ENCODE measurements at places on chromosomes 1 and 21.

DNA sequence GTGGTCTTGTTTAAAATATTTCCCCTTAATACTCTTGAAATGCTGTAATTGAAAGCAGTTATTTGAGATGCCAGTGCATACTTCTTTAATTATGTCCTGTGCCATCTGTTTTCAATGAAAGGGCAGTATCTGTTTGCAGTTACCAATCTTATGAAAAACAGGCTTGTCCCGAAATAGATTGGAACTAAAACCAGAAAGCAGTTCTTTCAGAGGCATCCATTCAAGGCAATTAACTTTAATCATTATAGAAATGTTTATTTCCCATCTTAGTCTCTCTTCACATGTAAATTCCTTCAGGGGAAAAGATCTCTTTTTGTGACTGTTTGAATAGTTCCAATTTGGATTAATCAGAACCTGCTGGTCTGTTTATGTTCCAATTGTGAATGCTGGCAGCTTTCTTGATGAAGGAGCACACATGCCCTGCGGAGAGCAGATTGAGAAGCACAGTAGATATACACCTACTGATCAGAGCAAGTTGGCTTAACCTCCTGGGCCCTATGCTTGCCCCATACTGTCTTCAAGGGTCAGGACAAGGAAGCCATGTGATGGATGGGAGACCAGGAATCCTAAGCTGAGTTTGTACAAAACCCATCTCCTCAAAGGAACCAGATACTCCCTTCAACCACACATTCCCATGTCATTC, 41.6 kb upstream of the MROH9 start:
- DNase-seq, result no peak

- no peak for DNase-seq
These were observed 36.7 kb downstream of the ATP2B4 start for GRCh38 chr1:203663294-203663693.

DNA sequence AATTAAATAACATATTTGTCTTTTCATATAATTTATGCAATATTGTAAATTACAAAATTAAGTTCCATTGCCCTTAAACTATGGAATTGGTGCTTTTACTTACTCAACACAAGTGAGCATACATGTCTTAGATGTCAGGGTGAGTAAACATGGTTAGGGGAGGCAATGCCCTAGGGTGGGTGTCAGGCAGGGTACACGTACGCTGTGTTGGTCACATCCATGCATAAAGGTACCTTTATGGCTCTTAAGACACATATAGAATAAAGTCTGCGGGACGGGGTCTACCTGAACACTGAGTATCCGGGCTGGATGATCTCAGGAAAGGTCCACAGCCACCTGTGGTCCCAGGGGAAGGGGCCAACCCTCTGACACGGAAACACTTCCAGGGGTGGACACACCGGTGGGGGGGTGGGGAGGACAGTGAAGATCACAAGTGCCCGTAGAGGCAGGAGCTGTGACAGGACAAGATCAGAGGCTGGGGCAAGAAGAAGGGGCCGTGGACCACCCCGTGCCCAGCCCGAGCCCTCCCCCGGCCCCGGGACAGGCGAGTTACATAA, 720 bp downstream of the LIN9 start:
- peak; percentile 12 for DNase-seq

DNA sequence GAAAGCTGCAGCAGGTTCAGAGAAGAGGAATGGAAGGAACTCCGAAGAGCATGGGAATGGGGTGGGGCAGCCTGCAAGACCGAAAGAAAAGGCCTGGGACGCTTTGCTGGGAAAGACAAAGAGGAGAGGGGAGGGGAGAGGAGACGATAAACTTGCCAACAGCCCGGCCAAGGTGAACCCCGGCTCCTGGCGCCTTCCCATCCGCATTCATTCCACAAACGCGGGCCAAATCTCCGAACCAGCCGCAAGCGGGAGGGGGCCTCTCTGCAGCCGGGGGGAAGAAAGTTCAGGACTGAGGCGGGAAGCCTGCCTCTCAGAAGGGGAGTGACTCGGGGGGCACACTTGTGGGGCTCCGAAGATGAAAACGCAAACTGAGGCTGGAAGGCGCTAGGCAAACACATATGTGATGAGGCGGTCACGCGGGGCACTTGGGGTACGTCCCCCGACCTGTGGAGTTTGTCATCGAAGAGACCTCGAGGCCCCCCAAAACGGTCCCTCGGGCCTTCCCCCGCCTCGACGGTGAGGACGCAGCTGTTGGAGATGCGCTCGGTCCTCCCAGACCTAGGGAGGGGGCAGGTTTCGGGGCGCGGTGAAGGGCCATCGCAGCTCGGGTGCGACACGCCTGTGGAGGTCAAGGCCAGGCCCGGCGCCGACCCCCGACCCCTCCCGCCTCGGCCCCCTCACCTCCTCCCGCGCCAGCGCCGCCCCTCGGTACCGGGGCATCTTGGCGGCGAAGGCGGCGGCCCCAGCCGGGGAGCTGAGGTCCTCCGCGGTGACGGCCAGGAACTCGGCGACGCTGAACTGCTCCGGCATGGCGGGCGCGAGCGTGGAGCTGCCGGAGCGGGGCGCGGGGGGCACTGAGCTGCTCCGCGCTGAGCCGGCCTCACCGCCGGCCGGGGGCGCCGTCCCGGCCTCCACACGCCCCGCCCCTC, at the start of gene ASAP3:
TSS of gene ASAP3 (minus strand) at position 859 of the 932 bp plus-strand sequence. CDS start at position 813, 46 bp downstream.
- DNase-seq, result peak; percentile 25

GRCh38 chr1:44740179-44740617, 561 bp downstream of the KIF2C start:
- DNase-seq, result no peak

DNA sequence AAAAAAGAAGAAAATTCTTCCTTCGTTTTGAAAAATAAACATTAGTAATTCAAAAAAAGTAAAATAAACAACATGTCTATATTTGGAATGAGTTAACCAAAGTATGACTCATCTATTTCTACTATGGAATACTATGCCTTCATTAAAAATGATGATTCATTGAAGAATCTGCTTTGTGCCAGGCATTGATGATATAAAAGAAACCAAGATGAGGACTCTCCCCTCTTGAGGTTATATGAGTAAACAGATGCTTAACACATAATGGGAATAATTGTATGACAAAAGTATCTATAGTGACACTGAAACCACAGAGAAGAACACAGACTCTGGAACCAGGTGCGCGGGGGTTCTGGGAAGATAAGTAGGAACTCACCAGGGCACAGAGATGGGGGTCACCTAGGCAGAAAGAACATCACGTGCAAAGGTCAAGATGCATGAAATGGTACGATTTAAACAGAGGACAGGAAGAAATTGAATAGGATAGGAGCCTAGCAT, 18.8 kb downstream of the ELF3 start:
- no peak for DNase-seq

DNA sequence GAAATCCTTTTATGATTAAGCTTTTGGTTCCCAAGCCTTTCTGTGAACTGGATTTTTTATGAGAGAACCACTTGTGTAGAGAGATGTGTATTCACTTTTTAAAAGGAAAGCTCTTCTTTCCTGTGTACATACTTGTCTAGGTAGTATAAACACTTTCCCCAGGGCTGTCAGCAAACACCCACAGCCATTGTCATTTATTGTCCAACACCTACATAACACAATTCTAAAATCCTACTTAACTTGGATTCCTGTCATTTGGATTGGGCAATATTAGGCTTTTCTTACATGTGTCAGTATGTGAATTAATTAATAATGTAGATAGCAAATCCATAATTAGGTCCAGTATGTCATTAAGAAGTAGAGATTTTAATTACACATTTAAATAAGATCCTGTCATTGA, 12.3 kb downstream of the DDX20 start:
- no peak for DNase-seq

- no peak for DNase-seq
These were observed 856.6 kb downstream of the PLA2G4A start for GRCh38 chr1:187685333-187685732.

DNA sequence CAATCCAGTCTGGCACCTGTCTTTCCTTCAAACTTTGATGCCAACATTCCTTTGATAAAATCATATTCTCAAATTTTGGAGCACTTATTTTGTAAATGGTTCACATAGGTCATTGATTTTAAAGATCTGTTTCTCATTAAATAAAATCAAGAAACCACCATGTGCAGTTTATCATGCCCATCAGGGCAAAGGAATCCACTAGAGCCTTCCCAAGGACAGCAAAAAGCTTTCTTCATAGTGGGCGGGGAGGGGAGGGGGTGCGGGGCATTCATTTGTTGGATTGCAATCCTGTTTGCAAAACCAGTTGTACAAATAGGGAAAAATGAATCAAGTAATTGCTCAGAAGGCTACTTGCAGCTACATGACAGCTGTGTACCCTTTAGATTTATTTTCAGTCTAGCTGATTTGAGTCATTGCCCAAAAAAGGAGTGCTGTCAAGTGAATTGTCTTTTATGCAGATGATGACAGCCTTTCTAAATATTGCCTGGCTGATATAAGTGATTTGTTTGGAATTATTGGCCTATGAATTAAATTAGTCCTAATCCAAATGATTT, 23.0 kb downstream of the LRRC8B start:
- DNase-seq, result no peak

DNA sequence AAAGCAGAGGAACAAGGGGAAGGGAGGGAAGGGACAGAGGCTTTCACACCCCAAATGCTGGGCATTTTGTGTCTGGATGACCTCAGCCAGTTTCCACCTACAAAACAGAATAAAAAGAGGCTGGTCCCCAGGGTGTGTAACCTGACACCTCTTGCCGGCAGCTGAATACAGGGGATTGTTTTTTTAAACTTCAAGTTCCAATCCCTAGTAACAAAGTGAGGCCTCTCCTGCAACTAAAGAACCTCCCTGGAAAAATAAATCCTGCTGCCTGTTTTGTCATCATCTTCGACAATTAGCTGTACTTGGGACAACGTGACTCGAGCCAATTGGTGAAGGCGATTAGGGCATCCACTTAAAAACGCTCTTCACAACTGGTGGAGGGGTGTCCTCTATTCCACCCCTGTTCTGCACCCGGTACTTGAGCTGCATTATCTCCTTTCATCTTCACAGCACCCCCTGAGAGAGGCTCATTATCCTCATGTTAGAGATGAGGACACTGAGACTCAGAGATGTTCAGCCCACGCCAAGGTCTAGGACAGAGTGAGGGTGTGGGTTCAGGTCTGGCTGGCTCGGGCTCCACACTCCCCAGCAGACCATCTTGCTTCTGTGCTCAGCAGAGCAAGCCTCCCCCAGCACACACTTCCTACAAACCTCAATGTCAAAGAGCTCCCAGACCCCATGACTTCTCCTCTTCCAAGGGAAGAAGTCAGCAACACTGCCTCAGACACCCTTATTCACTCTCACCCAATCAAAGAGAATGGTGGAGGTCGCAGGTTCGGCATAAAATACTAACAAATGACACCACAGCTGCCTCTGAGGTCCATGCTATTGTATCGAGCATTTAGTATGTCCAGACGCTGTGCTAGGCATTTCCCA, 15.2 kb downstream of the ITPKB start:
- no peak for DNase-seq

- no peak for DNase-seq
These were observed 584 bp upstream of the FGR start for GRCh38 chr1:27635396-27636142.

- peak; percentile 40 for DNase-seq
These were observed 148.6 kb downstream of the PPIAL4G start for GRCh38 chr1:148334339-148335130.

- DNase-seq, result no peak
These were observed 2.2 kb downstream of the IKBKE start for GRCh38 chr1:206472454-206472853.

- DNase-seq, result no peak
These were observed 154.1 kb downstream of the DAB1 start for GRCh38 chr1:57269630-57270225.

- DNase-seq, result no peak
These were observed 94.6 kb upstream of the AKT3 start for GRCh38 chr1:243944429-243945160.

- DNase-seq, result no peak
These were observed 58.6 kb downstream of the CACNA1E start for GRCh38 chr1:181541947-181542346.

DNA sequence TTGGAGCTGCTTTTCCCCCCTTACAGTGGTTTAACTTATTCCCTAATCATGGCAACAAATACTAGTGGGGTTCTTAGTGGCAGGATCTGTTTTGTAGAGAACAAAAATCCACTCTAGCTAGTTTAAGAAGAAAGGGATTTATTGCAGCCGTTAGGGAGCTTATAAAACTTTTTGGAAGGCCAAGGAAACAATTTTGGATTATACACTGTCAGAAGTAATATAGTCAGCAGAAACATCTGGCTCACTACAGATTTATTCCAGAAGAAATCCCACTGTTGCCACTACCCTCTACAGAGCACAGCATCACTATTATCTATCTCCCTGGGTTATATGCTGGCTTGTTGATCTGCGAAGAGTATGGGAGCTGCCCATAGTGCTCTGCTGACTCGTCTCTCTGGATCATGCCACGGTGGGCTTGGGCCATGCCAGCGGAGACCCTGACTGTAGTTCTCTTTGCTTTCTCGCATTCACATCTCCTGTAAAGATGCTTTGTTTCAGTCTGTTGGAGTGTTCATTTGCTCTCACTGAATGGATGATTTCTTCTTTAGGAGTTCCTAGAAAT, 107.5 kb downstream of the ODF2L start:
- DNase-seq, result no peak

DNA sequence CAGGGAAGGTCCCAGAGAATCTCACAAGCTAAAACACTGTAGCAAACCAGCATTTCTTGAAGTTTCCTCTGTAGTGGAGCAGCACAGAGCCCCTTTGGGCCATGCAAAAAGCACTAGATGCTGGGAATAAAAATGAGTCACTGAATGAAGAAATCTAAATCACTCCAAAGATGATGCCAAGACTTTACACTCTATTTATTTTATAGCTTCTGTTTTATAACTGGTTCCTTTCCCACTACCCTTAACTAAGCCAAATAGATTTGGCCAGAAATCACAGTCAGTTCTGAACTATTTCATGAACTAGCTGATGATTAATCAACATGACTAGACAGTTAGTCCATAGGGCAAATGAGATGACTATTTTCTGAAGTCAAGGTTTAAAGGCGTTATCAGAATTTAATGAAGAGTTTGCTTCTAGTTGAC, 89.5 kb downstream of the SCMH1 start:
- no peak for DNase-seq

DNA sequence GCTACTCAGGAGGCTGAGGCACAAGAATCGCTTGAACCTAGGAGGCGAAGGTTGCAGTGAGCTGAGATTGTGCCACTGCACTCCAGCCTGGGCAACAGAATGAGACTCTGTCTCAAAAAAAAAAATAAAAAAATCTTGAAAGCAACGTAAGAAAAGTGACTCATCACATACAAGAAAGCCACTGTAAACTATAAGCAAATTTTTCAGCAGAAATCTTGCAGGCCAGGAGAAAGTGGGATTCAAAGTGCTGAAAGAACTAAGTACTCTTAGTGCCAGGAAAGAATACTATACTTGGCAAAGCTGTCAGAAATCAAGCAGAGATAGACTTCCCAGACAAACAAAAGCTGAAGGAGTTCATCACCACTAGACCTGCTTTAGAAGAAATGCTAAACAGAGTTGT, 4.4 kb upstream of the HMGN1 start:
- DNase-seq, result no peak
